ENCODE measurements at places on chromosomes 4 and X.

GRCh38 chr4:26174027-26174426 is 146.8 kb upstream of the RBPJ start:
- DNase-seq, result no peak

GRCh38 chr4:53721263-53721662 is 130.0 kb upstream of the LNX1 start:
- no peak for DNase-seq

DNA sequence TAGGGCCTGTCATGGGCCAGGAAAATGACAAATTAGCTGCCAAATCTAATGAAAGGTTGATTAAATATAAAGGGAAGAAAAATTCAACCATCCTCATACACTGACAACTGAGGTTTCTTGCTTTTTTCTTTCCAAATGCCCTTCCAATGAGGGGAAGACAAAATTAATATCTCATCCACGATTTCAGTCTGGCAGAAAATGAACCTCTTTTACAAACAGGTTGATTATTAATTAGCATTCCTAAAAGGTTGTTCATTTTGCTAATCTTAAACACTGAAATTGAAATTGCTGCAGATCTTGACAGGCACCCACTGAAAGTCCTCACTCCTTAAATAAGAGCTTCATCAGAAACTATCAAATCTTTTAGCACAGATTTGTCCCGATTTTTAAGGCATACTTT is 45.5 kb downstream of the NPFFR2 start:
- no peak for DNase-seq

DNA sequence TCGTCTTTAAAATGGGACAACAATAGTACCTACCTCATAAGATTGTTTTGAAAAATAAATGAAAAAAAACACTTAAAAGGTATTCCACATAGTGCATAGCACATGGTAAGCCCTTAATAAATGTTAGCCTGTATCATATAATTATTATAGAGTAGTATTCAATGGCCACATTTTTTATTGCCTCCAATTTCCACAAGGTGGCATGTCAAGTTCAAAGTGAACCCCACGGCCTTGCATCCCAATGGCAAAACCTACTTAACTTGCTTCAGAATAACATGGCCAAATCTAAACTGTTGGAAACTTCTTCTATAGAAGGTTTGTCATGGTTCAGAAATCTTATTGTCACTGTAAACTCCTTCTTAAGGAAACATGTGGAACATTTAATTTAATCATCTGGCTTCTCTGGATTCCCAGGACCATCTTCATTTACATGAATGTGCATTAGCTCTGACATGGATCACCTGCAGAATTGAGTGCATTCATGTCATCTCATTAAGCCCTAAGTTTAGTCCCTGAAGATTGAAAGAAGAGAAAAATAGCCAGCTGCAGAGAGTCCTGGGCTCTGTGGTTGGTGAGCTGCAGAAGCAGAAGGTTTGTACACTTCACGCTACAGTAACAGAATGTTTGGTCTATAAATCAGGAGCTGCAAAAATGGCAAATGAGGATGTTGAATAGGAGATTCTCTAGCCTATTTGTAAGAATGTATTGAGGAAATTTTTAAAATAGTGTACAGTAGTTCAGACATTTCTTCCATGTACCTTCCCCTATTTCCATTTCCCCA is 61.0 kb downstream of the ANXA3 start:
- DNase-seq, result no peak

DNA sequence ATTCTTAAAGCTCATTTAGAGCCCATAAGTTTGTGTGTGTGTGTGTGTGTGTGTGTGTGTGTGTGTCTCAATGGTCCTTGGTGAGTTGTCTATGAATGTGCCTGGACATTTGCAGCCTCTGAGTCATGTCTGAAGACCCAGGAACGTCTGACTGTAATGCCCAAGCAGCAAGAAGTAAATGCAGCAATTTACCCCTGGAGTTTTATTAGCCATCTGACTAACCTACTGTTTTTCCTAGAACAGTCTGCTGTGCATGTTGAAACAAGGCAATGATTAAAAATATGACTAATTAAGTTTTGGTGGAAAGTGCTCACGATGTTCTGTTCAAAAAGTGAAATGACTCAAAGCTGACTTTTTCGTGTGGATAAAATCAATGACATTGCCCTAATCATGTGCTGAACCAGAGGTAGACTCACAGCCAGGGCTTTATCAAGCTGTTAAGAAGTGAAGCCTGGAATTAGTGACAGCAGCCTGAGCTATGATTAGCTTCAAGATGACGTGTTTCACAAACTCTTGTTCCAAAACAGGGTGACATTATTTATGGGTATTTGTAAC is 201.6 kb downstream of the CPE start:
- DNase-seq, result peak; percentile 3

DNA sequence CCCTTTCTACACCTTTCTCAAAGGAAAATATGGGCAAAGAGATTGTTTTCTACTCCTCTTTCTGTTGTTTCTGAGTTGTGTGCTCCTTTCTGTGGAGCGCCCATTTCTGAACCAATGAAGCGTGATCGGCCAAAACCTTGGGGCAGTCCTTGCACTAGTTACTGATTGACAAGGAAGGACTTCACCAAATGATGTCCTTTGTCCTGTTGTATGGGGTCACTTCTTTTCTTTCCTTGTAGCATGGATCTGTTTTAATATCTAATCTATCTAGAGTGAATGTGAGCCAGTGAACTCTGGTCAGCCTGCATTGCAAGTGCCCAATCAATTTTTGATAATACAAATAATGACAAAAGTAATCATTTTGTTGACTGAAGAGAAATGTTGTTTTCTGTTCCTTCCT is 94.5 kb downstream of the EGF start:
- no peak for DNase-seq

Measured in thoracic aorta (tissue), 2 donors.